ENCODE measurements at places on chromosomes 16 and 17.

DNA sequence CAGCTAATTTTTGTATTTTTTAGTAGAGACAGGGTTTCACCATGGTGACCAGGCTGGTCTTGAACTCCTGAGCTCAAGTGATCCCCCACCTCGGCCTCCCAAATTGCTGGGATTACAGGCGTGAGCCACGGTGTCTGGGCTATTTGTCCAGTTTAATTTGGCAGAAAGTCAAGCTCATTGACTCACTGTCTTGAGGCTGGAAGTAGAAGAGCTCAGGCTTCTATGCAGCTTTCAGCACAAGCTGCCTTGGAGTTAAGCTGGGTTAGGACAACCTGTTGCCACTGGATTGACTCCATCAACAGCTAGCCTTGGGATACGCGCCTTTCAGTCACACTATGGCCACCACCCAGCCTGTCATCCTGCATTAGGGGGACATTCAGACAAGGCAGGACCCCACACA is 76.2 kb upstream of the DNAH17 start:
- no peak for DNase-seq

GRCh38 chr16:55642611-55643010 is 13.2 kb upstream of the SLC6A2 start:
- no peak for DNase-seq

DNA sequence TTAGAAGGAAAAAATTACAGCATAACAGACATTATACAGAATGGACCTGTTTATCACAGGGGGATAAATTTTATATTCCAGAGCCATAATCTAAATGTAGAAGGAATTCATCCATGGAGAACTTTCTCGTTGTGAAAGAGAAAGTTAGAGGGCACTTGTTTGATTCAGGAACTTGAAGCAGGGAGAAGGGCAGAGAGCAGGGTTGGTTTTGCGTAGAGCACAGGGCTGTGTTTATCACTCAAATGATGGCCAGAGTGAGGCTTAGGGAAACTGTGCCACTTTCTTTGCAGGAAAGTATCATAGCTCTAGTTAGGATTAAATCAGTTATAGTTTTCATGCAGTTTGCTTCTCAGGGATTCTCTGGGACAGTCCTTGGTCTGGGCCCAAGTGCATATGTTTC is 29.1 kb upstream of the MED13 start:
- DNase-seq = no peak

- DNase-seq = no peak
These were observed 239.9 kb upstream of the DYNLRB2 start for GRCh38 chr16:80300876-80301275.

DNA sequence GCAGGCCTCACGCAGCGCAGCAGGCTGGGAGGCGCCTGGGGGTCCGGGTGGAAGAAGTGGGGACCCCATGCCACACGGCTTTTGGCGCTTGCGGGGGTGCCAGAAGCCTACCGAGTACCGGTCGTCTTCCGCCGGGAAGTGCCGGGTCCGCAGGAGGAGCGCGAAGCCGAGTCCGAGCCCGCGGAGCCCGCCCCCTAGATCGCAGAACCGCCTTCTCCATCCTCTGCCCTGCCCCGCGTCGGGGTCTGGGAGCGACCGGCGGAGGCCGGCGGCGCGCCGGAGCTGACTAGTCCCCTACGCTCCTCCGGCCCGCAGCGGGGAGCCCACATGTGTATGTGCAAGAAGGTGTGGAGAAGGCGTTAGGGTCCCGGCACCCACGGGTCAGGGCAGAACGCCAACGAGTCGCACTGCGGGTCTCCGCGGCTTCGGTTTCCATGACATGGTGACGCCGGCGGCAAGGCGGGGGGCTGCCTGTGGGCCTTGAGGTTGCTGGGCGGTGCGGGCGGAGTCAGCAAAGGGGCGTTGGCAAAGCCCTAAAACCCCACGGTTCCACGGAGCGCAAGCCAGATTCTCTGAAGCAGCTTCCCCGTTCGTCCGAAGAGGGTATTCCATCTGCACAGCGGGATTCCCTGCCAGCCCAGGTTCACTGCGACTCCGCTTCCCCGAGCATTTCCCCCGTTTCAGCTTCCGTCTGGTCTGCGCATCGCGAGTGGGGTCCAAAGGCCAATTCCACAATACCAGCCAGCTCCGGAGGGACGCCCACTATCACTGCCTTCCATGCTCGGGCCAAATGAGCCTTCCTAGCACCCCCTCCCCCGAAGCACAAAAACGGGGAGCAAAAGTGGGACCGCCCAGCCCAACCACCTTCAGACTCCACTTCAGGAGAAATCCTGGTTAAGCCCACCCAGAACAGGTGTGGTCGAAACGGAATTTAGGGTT is 2.3 kb upstream of the LHX1 start:
- DNase-seq = no peak

GRCh38 chr16:57284209-57284951 is at the start of gene PLLP:
Gene PLLP (minus strand): TSS chr16:57284672. CDS start chr16:57284540, 132 bp downstream.
- no peak for DNase-seq

- DNase-seq = peak; percentile 42
These were observed 11.8 kb downstream of the ENDOV start for GRCh38 chr17:80426671-80427326.

DNA sequence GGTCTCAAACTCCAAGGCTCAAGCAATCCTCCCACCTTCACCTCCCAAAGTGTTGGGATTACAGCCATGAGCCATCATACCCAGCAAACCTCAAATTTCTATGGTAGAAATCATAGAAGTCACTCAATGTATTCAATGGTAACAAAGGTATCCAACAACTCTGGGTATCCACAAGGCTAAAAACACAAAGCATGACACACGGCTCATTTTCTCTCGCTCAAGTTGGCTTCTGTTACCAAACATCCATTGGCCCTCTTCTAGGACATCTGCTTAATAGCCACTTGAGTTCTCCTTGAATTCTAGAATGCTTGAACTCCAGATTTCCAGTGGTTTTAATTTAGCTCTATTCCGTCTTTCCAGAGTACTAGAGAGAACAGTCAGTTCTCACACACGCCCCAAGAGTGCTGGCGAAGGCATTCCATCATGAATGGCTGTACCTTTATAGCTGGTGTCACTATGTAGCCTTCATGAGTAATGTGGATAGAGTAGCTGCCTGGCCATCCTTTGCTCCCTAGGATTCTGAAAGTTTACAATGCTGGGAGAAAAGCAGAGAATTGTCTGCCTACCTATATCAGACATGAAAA is 42.6 kb downstream of the SPAG9 start:
- no peak for DNase-seq

DNA sequence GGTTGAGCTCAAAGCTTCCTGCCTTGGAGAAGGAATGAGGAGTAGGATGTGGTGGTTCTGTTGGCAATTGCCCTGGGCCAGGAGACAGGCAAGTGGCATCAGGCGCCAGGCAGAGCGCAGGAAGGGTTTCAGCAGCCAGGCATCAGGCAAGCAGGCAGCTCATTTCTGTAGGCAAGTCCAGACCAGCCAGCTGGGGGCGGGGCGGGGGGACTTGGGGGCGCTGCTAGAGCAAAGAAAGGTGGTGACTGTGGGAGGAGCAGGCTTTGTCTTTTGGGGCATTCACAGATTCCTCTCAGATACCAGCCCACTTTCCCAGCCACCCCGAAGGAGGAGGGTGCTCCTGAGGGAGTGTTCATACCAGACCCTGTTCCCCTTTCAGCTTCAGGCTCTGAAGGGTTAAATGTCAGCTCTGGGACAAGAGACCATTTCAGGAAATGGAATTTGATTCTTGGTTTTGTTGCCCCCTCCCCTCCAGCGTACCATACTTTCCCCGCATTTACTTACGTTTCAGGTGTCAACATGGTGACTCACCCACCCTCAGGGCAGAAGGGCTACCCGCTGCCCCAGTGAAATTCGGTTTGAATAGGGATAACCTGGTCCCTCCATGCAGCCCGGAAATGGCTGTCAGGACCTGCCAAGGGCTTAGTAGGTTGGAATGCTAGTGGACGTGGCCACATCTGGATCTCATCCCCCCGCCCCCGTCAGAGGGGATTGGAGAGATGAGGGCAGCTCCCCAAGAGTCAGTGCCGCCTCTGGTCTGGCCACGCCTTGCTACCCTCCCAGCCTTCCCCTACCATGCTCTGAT is 13.2 kb downstream of the NGFR start:
- no peak for DNase-seq

DNA sequence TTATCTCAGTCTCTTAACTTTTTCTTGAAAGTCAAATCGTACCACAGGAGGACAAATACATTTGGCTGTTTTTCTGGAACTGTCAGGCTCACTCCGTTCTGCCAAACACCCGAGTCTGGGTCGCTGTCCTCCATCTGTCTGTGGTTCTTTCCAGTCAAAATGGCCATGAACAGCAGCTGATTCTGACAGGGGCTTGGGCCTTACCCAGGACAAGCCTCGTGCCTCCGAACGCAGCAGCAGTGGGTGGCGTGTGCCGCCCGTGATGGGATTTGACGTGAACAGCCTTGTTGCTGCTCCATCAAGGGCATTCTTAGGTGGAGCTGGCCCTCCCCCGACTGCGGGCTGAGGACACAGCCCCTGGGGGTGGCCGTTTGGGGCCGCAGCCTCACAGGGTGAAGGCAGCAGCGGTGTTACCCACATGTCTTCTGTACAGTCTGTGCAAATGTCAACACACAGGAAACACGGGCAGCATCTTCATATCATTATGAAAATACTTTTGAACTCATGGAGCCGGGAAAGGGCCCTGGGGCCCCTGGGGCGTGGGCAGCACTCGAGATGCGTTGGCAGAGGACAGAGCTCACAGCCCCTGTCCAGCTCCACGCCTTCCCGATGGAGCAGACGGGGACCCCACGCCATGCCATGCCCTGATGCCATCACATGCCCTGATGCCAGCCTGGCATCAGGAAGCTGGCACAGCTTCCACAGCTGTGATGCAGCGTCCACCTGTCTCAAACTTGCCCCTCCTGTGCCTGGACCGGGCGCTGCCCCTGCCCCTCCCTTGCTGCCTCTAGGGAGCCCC is 8.6 kb upstream of the ACSF3 start:
- no peak for DNase-seq

DNA sequence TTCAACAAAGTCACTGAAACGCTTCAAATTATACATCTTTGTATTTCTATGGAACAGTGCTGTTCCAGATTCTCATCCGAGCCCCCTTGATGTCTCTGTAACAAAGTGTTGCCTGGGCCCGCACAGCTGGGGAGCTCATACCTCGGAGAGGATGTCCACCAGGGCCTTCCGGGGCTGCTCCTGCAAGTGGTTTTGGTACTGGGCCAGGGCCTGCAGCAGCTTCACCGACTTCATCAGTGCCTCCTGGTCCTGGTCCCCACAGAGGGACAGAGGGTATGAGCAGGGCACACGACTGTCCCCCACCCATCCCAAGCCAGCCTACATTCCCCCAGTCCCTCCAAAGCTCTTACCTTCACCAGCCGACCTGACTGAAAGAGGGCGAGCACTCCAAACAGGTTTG is 1.5 kb downstream of the MYBBP1A start:
- DNase-seq = no peak

GRCh38 chr17:76388966-76389888 is 4.8 kb downstream of the SPHK1 start:
- no peak for DNase-seq

GRCh38 chr17:40539711-40540411 is 25.4 kb downstream of the CCR7 start:
- no peak for DNase-seq

GRCh38 chr17:45967378-45967777 is 31.7 kb upstream of the STH start:
- DNase-seq = no peak

DNA sequence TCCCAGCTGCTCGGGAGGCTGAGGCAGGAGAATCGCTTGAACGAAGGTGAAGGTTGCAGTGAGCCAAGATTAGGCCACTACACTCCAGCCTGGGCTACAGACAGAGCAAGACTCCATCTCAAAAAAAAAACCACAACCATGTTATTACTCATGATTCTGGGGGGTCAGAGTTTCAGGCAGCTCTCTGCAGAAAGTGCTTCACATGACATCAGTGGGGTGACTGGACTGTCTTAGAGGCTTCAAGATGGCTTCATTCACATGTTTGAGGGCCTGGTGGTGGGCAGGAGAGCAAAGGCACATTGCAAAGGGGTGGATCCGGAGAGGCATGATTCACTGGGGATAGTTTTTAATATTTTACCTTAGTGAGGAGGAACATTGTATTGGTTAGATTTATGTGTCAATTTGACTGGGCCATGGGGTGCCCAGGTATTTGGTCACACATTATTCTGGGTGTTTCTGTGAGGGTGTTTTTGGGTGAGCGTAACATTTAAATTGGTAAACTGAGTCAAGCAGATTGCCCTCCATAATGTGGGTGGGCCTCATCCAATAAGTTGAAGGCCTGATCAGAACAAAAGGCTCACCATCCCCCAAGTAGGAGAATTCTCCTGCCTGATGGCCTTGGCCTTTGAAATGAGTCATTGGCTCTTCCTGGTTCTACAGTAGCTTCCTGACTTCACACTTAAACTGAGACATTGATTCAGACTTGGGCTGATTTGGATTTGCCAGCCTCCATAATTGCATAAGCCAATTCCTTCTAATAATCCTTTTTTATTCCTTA is 109.8 kb downstream of the GOSR1 start:
- DNase-seq = no peak

DNA sequence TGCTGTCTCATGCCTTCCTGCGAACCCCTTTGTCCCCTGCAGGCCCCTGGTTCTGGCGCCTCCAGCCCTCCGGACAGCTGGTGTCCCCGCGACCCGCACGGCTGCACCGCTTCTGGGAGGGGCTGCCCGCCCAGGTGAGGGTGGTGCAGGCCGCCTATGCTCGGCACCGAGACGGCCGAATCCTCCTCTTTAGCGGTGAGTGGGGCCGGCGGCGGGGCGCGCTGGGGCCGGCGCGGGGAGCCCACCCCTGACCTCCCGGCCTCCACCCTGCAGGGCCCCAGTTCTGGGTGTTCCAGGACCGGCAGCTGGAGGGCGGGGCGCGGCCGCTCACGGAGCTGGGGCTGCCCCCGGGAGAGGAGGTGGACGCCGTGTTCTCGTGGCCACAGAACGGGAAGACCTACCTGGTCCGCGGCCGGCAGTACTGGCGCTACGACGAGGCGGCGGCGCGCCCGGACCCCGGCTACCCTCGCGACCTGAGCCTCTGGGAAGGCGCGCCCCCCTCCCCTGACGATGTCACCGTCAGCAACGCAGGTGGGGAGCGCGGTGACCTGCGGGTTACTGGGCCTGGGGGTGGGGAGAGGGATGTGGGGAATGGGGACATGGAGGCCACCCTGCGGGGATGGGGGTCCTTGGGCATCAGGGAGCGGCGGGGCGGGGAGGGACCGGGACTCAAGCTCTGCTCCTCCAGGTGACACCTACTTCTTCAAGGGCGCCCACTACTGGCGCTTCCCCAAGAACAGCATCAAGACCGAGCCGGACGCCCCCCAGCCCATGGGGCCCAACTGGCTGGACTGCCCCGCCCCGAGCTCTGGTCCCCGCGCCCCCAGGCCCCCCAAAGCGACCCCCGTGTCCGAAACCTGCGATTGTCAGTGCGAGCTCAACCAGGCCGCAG is 7.1 kb upstream of the IL32 start:
- DNase-seq = no peak
